Pulmonary artery endothelial cell (primary cell): ENCODE measurements at places on chromosomes 3 and 15.

GRCh38 chr15:89130201-89130600 lies 41.9 kb downstream of the ABHD2 start:
- no peak for DNase-seq

DNA sequence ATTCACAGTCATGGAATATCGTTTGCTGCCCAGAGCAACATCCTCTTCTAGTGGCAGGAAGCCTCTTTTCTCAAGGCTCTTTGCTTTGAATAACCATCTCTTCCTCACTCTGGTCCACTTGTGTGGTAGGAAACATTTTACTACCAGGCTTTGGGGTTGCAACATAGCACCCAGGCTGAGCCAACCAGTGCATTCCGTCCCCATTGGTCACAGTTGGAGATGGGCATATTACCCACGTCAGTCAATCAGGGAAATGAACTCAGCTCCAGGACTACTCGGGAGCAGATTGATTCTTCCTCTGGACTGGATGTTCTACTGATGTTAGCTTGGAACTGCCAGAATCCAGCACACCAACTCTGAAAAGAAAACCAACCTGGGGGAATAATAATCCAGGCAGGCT lies 4.2 kb upstream of the PEX5L start:
- DNase-seq = no peak

GRCh38 chr15:80699981-80700380 lies 4.9 kb downstream of the ABHD17C start:
- DNase-seq = no peak

DNA sequence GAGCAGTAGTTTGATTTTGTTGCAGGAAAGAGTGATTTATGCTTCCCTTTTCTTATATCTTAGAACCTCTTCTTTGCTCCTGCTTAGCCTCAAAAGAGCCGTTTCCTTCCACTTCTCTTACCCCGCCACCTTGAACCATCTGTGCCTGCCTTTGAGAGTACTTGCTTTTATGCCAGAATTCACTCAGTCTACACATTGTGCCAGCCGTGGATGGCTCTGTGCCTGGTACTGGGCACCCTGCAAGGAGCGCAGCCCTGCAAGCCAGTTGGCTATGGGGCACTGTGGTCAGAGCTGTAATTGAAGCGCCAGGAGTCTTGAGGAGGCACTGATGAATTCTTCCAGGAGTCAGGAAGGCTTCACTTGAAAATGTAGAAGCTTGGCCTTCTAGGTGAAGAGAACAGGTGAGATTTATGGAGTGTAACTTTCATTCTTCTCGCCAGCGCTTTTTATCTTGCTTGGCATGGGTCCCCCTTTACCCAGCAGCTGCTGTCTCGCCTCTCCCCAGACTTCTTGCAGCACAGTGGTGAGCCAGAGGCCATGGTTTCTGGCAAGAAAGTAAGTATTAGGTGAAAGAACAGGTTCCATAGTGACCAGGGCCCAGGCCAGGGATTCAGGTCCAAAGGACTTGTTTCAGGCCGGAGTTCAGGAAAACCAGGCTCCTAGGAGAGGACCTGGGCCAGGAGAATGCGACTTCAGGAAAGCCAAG lies 4.9 kb downstream of the TMED3 start:
- no peak for DNase-seq

DNA sequence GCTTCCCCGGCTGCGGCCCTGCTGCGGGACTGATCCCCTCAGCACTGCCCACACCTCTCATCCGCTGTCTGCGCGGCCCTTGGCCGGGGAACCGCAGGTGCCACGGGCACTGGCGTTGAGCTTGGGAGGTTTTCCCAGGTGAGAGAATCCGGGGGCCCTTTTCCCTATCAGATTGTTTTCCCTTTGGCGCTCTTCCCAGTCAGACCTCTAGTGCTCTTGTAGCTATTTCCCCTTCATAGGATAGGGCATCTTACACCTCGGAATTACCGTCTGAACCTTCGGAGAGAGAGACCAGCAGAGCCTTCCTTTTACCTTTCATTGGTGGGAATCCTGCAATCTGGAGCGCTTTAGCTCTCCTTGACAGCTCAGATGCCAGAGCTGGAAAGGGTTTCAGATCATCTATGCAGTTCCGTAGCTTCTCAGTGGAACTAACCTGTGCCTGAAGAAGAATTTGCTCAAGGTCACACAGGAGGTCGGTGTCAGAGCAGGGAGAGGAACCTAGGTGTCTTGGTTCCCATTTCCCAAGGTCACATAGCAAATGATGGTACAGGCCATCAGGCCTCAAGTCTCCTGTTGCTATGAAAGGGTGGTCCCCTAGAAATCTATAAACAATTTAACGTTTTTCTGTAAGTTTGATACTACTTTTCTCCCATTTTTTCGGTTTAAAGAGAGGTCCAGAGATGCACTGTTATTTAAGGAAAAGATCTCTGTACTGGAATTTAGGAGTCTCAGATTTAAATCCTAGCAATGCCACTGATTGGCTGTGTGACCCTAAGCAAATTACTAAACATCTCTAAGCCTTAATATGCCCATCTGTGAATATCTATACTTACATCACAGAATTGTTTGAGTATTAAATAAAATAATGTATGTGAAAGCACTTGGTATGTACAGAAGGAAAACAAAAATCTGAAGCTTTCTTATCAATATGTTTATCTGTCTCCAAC lies 916 bp downstream of the IDH3A start:
- no peak for DNase-seq

DNA sequence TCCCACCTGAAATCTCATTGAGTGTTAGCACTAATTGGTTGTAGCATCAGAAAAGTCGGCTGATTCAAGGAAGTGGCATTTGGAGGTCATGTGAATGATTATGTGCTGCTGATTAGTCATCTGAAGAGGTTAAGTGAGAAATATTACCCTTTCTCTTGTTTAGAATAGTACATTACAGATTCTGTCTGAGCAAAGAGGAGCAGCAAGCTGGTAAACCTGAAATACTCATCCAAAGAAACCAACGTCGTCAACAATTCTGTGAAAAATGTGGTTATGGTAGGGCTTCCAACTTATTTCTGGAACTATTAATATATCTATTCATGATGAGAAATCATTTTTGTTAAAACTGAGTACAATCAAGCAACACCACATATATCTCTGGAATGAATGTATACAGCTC lies 1024.9 kb downstream of the TUSC7 start:
- no peak for DNase-seq

- DNase-seq = no peak
Observed at GRCh38 chr3:175672119-175672689, 813.1 kb downstream of the NAALADL2 start.

DNA sequence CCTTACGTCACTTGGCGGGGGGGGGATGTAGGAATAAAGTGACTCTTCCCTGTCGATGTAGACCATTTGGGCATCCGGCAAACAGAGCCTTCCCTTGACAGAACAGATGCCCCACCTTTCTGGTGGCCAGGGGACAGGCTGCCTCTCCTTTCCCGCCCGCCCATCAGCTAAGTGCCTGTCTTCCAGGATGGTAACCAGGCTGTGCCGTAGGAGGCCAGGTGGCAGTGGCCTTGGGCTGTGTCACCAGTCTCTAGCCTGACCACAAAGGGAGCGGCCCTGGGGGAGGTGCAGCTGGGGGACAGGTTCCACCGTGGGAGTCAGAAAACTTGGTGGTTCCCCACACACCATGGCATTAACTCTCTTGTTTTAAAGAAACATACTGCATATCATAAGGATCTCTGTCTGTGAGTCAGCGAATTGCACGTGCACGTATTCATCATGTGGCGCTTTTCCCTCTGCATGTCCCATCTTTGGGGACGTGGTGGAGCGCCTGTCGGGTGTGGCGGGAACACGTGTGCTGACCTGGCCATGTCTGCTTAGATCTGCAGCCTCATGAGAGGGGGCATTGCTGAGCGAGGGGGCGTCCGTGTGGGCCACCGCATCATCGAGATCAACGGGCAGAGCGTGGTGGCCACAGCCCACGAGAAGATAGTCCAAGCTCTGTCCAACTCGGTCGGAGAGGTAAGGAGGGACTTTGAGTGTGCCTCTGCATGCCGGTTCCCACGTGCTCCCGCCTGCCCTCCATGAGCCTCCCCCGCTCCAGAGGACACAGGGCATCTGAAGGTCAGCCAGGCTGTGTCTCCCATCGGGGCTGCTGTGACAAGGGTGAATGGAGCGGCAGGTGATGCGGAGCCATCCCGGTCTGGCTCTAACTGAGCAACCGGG lies 156.0 kb downstream of the NSMCE3 start:
- DNase-seq = no peak

DNA sequence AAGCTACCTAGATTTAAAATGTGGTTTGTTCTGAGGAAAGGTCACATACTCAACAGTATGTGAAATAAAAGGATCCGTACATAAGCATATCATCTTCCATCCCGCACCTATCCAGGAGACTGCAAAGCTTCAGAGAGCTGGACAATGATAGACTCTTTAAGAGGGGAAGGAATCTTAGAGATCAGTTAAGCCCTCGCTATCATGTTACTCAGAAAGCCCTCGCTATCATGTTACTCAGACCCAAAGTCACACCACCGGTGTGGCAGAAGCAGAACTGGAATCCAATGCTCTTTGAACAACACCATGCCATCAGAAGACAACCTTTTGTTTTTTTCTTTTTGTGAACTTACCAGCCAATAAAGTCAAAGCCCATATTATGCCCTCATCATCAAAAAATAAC lies 5.8 kb downstream of the ANO10 start:
- DNase-seq = no peak

GRCh38 chr3:190053919-190054672 lies 66.6 kb downstream of the P3H2 start:
- DNase-seq = no peak

DNA sequence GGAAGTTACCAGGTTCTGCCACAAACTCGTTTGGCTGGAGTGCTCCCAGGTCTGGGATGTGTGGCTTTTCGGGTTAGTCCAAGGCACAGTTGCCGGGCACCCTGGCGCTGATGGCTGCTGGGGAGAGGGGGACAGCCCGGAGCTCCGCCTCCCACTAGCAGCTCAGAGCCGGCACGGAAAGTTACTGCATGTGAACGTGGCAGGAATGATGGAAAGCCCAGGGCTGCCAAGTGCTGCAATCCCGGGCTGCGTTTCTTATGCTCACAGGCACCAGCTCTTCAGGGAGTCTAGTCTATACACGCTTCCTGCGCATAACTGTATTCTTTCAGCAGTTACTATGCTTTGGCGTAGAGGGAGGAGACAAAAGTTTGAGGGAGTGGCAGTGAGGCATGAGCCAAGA lies 141.8 kb upstream of the ICE2 start:
- no peak for DNase-seq

DNA sequence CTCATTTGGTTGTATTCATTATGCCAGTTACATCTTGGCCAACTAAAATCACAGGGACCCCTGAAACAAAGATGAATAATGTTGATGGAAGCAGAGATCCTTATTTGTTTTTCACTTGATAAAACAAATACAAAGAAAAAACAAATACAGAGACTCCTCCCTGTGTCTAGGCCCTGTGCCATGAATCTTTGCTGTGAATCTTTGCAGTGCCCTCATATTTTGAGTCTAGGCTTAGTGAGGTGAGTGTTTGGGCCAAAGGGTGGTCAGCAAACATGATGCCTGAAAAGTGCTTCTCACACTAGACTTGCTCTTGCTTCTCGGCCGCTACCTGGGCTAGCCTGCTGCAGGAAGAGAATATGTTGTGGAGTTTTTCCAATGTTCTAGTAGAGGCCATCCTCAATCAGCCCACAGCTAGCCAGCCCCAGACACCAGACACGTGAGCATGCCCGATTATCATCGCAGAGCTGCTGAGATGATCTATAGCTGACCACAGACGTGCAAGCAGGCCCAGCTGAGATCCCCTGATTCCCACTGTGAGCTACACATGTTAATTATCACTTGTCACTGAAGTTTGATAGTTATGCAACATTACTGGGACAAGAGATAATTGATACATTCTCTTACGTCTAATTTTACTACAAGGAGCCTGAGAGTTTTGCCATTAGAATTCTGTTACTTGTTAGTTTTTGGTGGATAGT lies 191.4 kb downstream of the THRB start:
- no peak for DNase-seq

- DNase-seq = peak; percentile 95
Observed at GRCh38 chr3:9976721-9977709, 9.6 kb downstream of the EMC3 start.

GRCh38 chr3:129131465-129132088 lies 10.0 kb upstream of the RAB43 start:
- DNase-seq = no peak

DNA sequence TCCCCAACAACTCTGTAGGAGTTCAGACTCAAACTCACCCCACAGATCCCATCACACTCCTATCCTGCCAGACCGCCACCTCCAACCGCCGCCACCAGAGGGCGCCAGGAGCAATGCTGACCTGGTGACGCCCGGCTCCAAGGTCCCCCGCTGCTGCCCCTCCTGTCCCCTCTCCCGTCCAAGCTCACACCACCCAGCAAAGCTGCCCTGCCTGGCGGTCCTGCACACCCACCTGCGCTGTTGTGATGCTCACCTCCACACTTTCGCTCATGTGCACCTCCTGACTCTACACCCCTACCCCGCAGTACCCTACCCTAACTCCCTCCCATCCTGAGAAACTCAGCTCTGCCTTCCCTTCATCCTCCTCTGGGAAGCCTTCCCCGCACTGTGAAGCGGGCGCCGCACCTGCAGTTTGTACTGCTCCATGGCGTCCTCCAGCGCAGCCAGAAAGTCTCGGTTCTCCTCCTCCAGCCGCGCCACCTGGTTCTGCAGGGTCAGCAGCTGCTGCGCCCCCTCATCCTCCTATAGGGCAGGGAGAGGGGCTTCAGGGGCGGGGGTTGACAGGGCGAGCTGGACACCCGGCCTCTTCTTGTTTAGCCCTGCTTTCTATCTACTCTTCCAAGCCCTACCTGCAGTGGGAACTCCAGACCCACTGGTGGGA lies 7.9 kb downstream of the KIF7 start:
- no peak for DNase-seq

DNA sequence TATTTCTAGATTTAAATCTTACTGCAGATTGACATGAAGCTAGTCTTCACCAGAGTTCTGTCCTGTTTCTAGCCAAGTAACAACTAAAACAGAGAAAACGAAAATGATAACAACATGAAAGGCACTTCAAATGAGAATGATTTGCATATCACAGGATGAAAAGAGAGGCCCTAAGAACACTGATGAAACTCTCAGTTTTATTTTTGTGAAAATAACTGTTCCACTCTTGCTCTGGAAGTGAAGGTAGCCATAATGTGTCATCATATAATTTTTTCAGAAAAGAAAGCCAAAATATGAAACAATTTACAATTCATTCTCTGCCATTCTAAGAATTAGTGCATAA lies 274.4 kb downstream of the ADAMTSL3 start:
- no peak for DNase-seq

DNA sequence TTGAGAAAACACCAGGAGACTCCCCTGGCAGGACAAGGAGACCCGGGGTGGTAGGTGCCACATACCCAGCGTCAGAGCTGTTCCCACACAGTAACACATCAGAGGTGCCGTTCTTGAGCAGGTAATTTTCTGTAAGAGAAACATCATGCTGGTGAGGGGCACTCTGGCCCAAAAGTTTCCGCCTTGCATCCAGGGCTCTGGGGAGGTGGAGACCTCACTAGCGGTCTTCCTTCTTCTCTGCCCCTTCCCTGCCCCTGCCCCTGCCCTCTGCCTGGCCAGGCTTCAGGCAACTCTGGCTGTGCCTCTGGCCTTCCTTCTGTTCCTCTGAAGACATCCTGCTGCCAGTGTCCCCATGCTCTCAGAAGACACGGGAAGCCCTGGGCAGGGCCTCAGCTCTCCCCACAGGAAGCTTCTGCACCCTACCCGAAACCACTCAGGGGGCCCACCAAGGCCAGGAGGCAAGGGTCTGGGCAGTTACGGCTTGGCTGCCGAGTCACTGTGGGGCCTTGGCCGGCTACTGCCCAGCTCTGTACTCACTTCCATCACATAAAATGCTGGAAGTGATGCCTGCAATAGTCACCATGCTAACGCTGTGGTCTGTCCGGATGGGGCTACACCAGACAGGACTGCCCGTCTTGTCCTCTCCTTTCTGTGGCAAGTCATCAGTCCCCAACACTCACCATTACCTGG lies 41.3 kb downstream of the SCN5A start:
- DNase-seq = no peak

- no peak for DNase-seq
Observed at GRCh38 chr15:61186905-61187741, 42.0 kb downstream of the RORA start.
